Uterus (tissue), 4 donors: ENCODE measurements at places on chromosomes 2 and 18. TPM values are rescaled to one million over a fixed set of nuclear protein-coding genes. Genes with fewer than 3 reads are reported as not detected.

Gene MOCOS
- under 0.01 TPM for total RNA-seq

DNA sequence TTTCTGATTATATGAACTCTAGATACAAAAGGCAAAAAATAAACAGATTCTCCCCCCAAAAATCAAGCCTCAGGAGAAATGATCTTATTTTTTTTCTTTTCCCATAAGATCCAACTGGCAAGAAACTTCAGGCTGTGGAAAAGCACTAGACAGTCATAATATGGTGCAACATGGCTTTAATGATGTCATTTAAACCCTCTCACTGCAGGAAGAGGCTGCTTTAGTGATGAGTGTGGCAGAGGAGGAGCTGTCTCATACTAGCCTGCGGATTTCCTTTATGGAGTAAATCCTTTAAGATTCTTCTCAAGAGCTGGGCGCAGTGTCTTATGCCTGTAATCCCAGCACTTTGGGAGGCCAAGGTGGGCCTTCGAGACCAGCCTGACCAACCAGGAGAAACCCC is 83.3 kb upstream of the CD28 start:
- no peaks in the 10 kb centered on the region for H3K27me3 ChIP-seq
- H3K4me1 ChIP-seq: no peaks in the 10 kb centered on the region
- no peak overlapping the region for H3K27ac ChIP-seq
- no peak for DNase-seq

- no peak overlapping the region for H3K4me3 ChIP-seq
- no peaks in the 10 kb centered on the region for H3K27me3 ChIP-seq
- no peaks in the 10 kb centered on the region for H3K36me3 ChIP-seq
Measured at GRCh38 chr2:29628108-29628745, 293.2 kb downstream of the ALK start.

- H3K27me3 ChIP-seq: no peaks in the 10 kb centered on the region
- no peak overlapping the region for H3K4me3 ChIP-seq
- peak; percentile 66 for DNase-seq
Measured at GRCh38 chr2:46970334-46971288, 55.0 kb upstream of the MCFD2 start.

DNA sequence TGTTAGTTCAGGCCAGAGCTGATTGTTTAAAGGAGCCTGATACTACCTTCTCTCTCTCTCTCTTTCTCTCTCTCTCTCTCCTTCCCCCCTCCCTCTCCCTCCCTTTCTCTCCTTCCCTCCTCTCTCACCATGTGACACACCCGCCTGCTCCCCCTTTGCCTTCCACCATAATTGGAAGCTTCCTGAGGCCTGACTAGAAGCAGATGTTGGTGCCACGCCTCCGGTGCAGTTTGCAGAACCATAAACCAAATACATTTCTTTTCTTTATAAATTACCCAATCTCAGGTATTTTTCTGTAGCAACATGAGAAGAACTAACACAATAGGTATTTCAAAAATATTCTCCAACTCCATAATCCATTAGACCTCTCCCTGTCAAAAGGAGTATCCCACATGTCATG is 62.4 kb downstream of the ANKRD62 start:
- no peaks in the 10 kb centered on the region for H3K27me3 ChIP-seq
- DNase-seq: no peak
- no peaks in the 10 kb centered on the region for H3K36me3 ChIP-seq
- H3K4me3 ChIP-seq: no peak overlapping the region
- no peak overlapping the region for H3K27ac ChIP-seq

- no peak overlapping the region for H3K4me3 ChIP-seq
- peak overlapping the region; percentile 75 for H3K27ac ChIP-seq
- no peaks in the 10 kb centered on the region for H3K27me3 ChIP-seq
Measured at GRCh38 chr18:55328301-55328700, 259.7 kb downstream of the TCF4 start.
